M059J (cell line): ENCODE measurements at places on chromosomes 5 and 9. TPM values are rescaled to one million over a fixed set of nuclear protein-coding genes. Genes with fewer than 3 reads are reported as not detected.

PCDHA11 gene
- 0.07 and 0.27 TPM in 2 replicates for total RNA-seq

TPPP gene
- total RNA-seq = 0.07 and 0.25 TPM in 2 replicates

TMEM215 gene
- not detected in 2 replicates for total RNA-seq

MARCOL gene
- total RNA-seq = not detected in 2 replicates

SLC45A2 gene
- not detected in 2 replicates for total RNA-seq

ADAMTS2 gene
- 0.02 TPM in 1 of 2 replicates, not detected in the other for total RNA-seq

MRRF gene
- 27.3 and 37.9 TPM in 2 replicates for total RNA-seq

TUSC1 gene
- total RNA-seq = 29.0 and 41.1 TPM in 2 replicates

DRD1 gene
- 0.12 and 0.57 TPM in 2 replicates for total RNA-seq

SV2C gene
- total RNA-seq = not detected in 2 replicates

KDM4C gene
- 17.7 and 17.8 TPM in 2 replicates for total RNA-seq

C5orf22 gene
- total RNA-seq = 30.3 and 41.6 TPM in 2 replicates

ZBTB43 gene
- total RNA-seq = 6.4 and 9.3 TPM in 2 replicates

KCNN2 gene
- total RNA-seq = 0.15 and 0.74 TPM in 2 replicates

SOX30 gene
- 0.12 and 0.22 TPM in 2 replicates for total RNA-seq

CCNO gene
- 5.1 and 5.5 TPM in 2 replicates for total RNA-seq

TMEM167A gene
- 79.1 and 163 TPM in 2 replicates for total RNA-seq

RFESD gene
- total RNA-seq = 1.6 and 1.7 TPM in 2 replicates

C5orf63 gene
- 1.7 and 2.6 TPM in 2 replicates for total RNA-seq

TTC16 gene
- total RNA-seq = not detected in 2 replicates

NSG2 gene
- not detected in 2 replicates for total RNA-seq

MYO10 gene
- 13.6 and 30.2 TPM in 2 replicates for total RNA-seq

LMX1B gene
- total RNA-seq = 0.02 TPM in 1 of 2 replicates, not detected in the other

CBY3 gene
- not detected in 2 replicates for total RNA-seq

CDH9 gene
- not detected in 2 replicates for total RNA-seq

CTSV gene
- 3.6 and 11.2 TPM in 2 replicates for total RNA-seq
